HepG2 (cell line): ENCODE measurements at places on chromosomes 16 and 17. TPM values are rescaled to one million over a fixed set of nuclear protein-coding genes. Genes with fewer than 3 reads are reported as not detected.
A peak's percentile ranks its signal among the peaks of the same experiment; 100 is the strongest.

The SLFN12 gene
- 0.13 TPM in 1 of 2 replicates, not detected in the other for total RNA-seq

The DNASE1L2 gene
- total RNA-seq = 0.11 and 0.44 TPM in 2 replicates

The SEPTIN1 gene
- total RNA-seq = 0.18 and 0.27 TPM in 2 replicates

The DECR2 gene
- total RNA-seq = 27.8 and 36.3 TPM in 2 replicates

The CDK3 gene
- 2.0 and 5.8 TPM in 2 replicates for total RNA-seq

The PROCA1 gene
- 0.31 and 0.73 TPM in 2 replicates for total RNA-seq

The CCL14 gene
- 1.1 and 1.3 TPM in 2 replicates for total RNA-seq

The KRTAP2-2 gene
- total RNA-seq = not detected in 2 replicates

DNA sequence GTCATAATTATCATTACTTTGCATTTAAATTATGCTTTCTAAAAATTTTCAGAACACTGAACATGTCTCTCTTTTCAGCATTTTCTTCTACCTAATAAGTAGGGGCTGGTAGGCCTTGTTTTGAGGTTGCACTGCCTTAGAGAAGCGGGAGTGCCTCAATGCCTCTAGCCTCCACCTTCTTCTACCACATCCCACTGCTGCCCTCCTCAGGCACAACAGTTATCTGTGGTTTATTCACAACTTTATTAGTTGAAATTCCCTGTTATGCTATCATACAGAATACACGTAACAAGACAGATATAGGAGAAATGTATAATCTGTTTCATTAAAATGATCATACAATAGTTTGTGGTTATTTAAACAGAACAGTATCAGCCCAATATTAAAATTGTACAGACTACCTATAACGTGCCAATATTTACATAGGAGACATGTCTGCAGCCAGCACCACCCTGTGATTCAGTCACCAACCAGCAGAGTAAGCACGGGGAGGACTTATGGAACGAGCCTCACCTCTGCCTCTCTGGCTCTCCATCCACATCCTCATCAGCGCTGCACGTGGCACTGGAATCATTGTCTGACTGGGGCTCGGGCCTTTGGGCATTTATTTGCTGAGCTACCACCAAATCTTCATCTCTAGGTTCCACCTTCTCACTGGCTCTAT is 101.2 kb downstream of the TTC19 start:
- H3K4me3 ChIP-seq = no peak overlapping the region
- no peaks in the 10 kb centered on the region for H3K27me3 ChIP-seq
- DNase-seq = no peak

GRCh38 chr17:44608727-44609435 is 47.4 kb upstream of the MEIOC start:
- DNase-seq = peak; percentile 68
- no peaks in the 10 kb centered on the region for H3K36me3 ChIP-seq
- peaks cover 29% of the 10 kb centered on the region for H3K4me1 ChIP-seq
- peak overlapping the region; percentile 52 for H3K4me3 ChIP-seq
- peak overlapping the region; percentile 8 for H3K27ac ChIP-seq

DNA sequence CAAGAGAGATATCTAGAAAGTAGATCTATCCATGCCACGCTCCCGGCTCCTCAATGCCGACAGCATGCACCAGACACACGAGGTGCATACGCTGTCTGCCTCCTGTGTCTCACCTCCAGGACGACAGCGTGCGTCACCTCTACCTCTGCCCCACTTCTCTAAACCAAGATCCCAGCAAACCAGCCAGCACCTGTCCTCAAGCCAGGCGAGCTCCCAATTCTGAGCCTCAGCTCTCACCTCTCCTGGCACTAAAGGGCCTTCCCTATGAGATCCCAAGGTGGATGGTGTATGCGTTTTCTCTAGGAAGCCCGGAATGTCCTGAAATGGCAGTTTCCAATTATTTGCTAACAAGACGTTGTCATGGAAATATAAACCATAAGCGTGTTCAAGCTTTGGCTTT is 36.2 kb upstream of the RCVRN start:
- H3K27ac ChIP-seq = no peak overlapping the region
- no peaks in the 10 kb centered on the region for H3K36me3 ChIP-seq

DNA sequence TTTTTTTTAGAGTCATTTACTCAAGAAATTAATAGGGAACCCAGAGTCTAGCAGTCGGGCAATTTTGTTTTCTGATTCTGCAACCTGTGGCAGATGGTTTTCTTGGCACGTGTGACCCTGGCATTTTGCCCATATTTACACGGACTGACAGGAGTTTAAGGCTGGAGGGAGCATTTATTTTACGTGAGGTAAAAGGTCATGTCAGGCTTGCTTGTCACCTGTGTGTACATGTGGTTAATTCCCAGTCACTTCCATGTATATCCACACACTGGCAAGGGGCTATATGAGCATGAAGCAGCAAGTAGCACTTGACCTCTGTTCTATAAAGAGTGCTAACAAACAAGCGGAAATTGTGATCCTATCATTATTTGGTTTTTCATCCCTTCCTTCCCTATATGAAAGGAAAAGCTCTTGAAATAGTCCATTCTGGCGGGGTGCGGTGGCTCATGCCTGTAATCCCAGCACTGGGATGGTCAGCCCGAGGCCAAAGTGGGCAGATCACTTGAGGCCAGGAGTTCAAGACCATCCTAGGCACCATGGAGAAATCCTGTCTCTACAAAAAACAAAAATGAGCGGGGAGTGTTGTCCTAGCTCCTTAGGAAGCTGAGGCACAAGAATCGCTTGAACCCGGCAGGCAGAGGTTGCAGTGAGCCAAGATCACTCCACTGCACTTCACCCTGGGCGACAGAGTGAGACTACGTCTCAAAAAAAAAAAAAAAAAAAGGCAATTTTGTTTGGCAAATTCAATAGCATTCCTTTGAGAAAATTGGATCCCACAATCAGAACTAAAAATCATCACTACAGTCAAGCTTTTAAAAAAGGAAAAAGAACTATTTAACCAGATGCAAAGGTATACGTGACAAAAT is 2.1 kb downstream of the SPAG9 start:
- H3K27ac ChIP-seq = peak overlapping the region; percentile 10
- H3K4me3 ChIP-seq = peak overlapping the region; percentile 100
- H3K27me3 ChIP-seq = peaks cover 3% of the 10 kb centered on the region; the same call in 1 of the 3 replicates
- H3K4me1 ChIP-seq = peaks cover 60% of the 10 kb centered on the region

GRCh38 chr16:56462064-56462796 is 10.9 kb downstream of the OGFOD1 start:
- no peaks in the 10 kb centered on the region for H3K27me3 ChIP-seq
- DNase-seq = no peak
- no peak overlapping the region for H3K4me3 ChIP-seq
- H3K4me1 ChIP-seq = no peaks in the 10 kb centered on the region
- peaks cover 82% of the 10 kb centered on the region for H3K36me3 ChIP-seq

DNA sequence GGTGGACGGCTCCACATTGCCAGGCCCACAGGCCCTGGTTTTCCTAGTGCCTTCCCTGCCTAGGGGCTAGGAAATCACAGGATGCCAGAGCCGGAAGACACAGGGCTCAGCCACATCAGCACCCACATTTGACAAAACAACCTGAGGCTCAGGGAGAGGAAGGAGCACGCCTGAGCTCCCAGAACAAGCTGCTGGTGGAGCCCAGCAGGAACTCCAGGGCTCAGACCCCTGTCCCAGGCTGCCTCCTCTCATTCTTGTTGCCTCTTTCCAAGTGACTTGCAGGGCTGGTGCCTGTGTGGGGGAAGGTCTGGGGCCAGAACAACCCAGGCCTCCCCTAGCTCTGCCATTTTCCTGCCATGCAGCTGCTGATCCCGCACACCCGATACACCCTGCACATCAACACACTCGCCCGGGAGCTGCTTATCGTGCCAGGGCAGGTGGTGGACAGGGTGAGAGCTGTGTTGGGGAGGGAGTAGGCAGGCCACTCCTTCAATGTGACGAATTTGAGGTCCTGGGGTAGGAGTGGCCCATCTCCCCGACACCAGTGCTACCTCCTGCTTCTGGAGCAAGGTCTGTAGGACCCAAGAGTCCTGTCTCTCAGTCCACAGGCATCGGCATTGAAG is 7.6 kb downstream of the ALOX15B start:
- H3K27ac ChIP-seq = no peak overlapping the region
- H3K36me3 ChIP-seq = no peaks in the 10 kb centered on the region
- no peak overlapping the region for H3K4me3 ChIP-seq
- DNase-seq = no peak
- peaks cover 12% of the 10 kb centered on the region; the same call in 1 of the 2 replicates for H3K27me3 ChIP-seq

DNA sequence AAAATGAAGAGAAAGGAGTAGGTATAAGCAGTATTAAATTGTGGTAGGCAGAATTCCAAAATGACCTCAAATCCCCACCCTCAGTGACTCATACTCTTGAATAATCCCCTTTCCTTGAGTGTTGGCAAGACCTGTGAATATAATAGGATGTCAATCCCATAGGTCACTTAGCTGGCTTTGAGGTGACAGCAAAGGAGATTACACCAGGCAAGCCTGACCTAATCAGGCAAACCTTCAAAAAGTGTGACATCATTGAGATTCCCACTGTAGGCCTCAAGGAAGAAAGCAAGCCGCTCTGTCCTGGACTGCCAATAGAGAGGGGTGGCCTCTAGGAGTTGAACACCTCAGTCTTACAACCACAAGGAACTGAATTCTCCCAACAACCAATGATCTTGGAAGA is 535.2 kb downstream of the RBFOX1 start:
- H3K27me3 ChIP-seq = no peaks in the 10 kb centered on the region
- no peaks in the 10 kb centered on the region for H3K4me1 ChIP-seq
- no peak for DNase-seq
- no peaks in the 10 kb centered on the region for H3K36me3 ChIP-seq
- no peak overlapping the region for H3K4me3 ChIP-seq

GRCh38 chr17:70879401-70879800 is 710.1 kb downstream of the KCNJ2 start:
- DNase-seq = no peak
- H3K4me3 ChIP-seq = no peak overlapping the region
- H3K27ac ChIP-seq = no peak overlapping the region
- H3K36me3 ChIP-seq = no peaks in the 10 kb centered on the region
- no peaks in the 10 kb centered on the region for H3K4me1 ChIP-seq

DNA sequence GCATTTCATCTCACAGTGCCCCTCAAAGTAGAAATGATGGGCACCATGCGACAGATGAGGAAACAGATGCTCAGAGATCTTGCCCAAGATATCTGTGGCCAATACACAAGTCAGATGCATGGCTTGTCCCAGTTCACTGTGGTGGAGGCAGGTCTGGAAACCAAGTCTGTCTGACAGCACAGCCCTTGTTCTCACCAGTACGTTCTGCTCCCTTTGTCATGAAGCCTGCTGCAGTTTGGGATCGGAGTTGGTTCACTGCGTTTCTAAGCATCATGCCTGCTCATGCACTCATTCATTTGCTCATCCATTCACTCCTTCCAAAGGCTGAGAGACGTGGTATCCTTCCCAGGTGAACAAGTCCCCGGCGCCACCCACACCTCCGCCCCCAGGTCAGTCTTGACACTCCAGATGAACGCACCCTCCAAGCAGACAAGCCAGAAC is 27.2 kb upstream of the MEAK7 start:
- H3K4me3 ChIP-seq = no peak overlapping the region
- H3K27ac ChIP-seq = no peak overlapping the region
- H3K36me3 ChIP-seq = no peaks in the 10 kb centered on the region
- H3K4me1 ChIP-seq = peaks cover 14% of the 10 kb centered on the region
- DNase-seq = no peak
- H3K27me3 ChIP-seq = no peaks in the 10 kb centered on the region; the same call in 1 of the 2 replicates

GRCh38 chr17:8701221-8701620 is 43.4 kb downstream of the CCDC42 start:
- no peak overlapping the region for H3K27ac ChIP-seq
- H3K4me3 ChIP-seq = no peak overlapping the region
- H3K27me3 ChIP-seq = peaks cover 8% of the 10 kb centered on the region; the same call in 1 of the 3 replicates
- peaks cover 13% of the 10 kb centered on the region; the same call in 1 of the 2 replicates for H3K4me1 ChIP-seq

DNA sequence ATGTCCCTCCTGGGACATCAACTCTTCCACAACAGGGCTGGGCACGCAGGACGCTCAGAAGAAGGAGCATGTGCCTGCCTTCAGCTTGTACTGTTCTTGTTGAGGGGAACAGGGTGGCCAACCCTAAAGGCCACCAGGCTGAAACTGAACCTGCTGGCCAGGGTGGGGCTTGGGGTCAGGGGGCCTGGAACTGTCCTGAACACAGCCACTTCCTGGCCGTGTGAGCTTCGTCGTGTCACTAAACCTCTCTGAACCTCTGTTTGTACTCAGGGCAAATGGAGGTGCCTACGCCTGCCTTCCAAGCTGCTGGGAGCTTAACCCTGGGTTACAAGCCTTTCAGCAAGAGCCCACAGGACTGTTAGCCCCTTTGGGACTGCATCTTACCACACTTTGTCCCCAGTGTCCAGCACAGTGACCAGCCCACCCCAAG is 6.7 kb downstream of the ARHGAP27 start:
- no peaks in the 10 kb centered on the region for H3K36me3 ChIP-seq
- H3K27ac ChIP-seq = no peak overlapping the region

- no peak for DNase-seq
- H3K4me3 ChIP-seq = no peak overlapping the region
- peaks cover 11% of the 10 kb centered on the region for H3K36me3 ChIP-seq
- H3K27me3 ChIP-seq = no peaks in the 10 kb centered on the region
- H3K4me1 ChIP-seq = no peaks in the 10 kb centered on the region
Observed at GRCh38 chr16:56438038-56438437, 12.7 kb upstream of the AMFR start.

GRCh38 chr17:67491009-67491680 is 114.1 kb downstream of the PITPNC1 start:
- H3K4me3 ChIP-seq = no peak overlapping the region
- no peak overlapping the region for H3K27ac ChIP-seq
- peaks cover 17% of the 10 kb centered on the region for H3K4me1 ChIP-seq
- H3K36me3 ChIP-seq = no peaks in the 10 kb centered on the region
- H3K27me3 ChIP-seq = no peaks in the 10 kb centered on the region

GRCh38 chr17:56009795-56010651 is 143.3 kb upstream of the ANKFN1 start:
- no peak overlapping the region for H3K27ac ChIP-seq
- no peak overlapping the region for H3K4me3 ChIP-seq
- H3K27me3 ChIP-seq = no peaks in the 10 kb centered on the region
- H3K4me1 ChIP-seq = no peaks in the 10 kb centered on the region

- peaks cover 40% of the 10 kb centered on the region for H3K4me1 ChIP-seq
- DNase-seq = no peak
- peak overlapping the region; percentile 98 for H3K4me3 ChIP-seq
- no peaks in the 10 kb centered on the region for H3K27me3 ChIP-seq
Observed at GRCh38 chr17:75181608-75182318, 996 bp downstream of the SUMO2 start.

DNA sequence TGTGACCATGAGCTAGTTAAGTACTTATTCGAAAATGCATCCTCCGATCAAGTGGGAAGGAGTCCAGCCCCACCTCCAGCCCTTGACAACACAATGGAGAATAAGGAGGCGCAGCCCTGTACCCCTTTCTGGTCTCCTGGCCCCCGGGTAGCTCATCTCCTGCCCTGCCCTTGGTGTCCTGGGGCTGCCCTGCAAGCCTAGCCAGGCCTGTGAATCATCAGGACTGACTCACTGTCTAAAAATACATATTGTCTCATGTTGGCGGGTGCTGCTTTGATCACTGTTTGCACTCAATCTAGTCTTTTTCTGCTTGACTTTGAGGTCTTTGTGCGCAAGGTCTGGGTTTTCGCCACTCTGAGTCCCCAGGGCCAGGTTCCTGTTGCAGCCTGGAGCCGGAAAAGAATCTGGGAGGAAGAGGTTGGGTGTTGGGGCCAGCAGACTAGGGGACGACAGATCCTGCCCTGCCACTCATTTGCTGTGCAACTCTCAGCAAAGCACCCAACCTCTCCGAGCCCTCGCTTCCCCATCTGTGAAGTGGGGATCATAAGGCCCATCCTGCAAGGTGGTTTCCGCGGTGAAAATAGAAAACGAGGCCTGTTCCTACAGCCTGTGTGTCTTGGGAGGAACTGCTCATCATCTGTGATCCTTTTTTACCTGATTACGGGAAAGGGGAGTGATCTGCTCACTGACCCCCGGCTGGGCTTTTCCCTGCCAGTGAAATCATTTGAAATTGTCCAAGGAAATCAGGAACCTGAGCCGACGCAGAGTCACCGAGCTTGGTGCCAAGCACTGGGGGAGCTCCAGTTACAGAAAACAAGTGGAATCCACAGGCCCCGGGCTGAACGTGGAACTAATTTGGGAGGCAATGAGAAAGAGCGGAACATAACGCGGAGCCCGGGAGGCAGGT is 230.4 kb downstream of the PARN start:
- no peaks in the 10 kb centered on the region for H3K27me3 ChIP-seq
- peak overlapping the region; percentile 31 for H3K4me3 ChIP-seq
- peak overlapping the region; percentile 95 for H3K27ac ChIP-seq
- peak; percentile 99 for DNase-seq
- peaks cover 96% of the 10 kb centered on the region for H3K4me1 ChIP-seq
